B cell (primary cell): ENCODE measurements at places on chromosomes 2 and 18. TPM values are rescaled to one million over a fixed set of nuclear protein-coding genes. Genes with fewer than 3 reads are reported as not detected.

MAPK4 gene
- not detected in 2 replicates for total RNA-seq

HOXD4 gene
- total RNA-seq, result not detected in 2 replicates

DCDC2C gene
- not detected in 2 replicates for total RNA-seq

THAP4 gene
- 26.5 and 29.9 TPM in 2 replicates for total RNA-seq

L3MBTL4 gene
- 11.6 and 11.9 TPM in 2 replicates for total RNA-seq

SPP2 gene
- not detected in 2 replicates for total RNA-seq

C2orf80 gene
- total RNA-seq, result not detected in 2 replicates

STON1 gene
- 2.0 and 2.9 TPM in 2 replicates for total RNA-seq

SERPINB3 gene
- total RNA-seq, result not detected in 2 replicates

IL36B gene
- not detected in 2 replicates for total RNA-seq

ACYP2 gene
- total RNA-seq, result 14.0 and 16.4 TPM in 2 replicates

RNF125 gene
- 5.6 and 6.4 TPM in 2 replicates for total RNA-seq

GPR55 gene
- 4.1 and 4.7 TPM in 2 replicates for total RNA-seq

GATA6 gene
- not detected in 2 replicates for total RNA-seq

FAP gene
- total RNA-seq, result not detected in 2 replicates

C2orf72 gene
- total RNA-seq, result not detected in 2 replicates

PSMA8 gene
- 0.91 and 1.0 TPM in 2 replicates for total RNA-seq

ARMC9 gene
- total RNA-seq, result 5.2 and 5.4 TPM in 2 replicates

GPR45 gene
- total RNA-seq, result not detected in 2 replicates

NTSR2 gene
- total RNA-seq, result not detected in 2 replicates

CD8B2 gene
- not detected in 2 replicates for total RNA-seq

ALPI gene
- not detected in 2 replicates for total RNA-seq

SEPTIN2 gene
- 270 and 305 TPM in 2 replicates for total RNA-seq

ASB3 gene
- 30.7 and 38.4 TPM in 2 replicates for total RNA-seq

TEX44 gene
- not detected in 2 replicates for total RNA-seq

SPAG16 gene
- 8.6 and 9.5 TPM in 2 replicates for total RNA-seq
